ENCODE measurements at places on chromosomes 16 and 17.

GRCh38 chr16:81904320-81904719, 107.0 kb downstream of the SDR42E1 start:
- DNase-seq = no peak

GRCh38 chr17:82441691-82442487, 8.7 kb downstream of the CYBC1 start:
- no peak for DNase-seq

DNA sequence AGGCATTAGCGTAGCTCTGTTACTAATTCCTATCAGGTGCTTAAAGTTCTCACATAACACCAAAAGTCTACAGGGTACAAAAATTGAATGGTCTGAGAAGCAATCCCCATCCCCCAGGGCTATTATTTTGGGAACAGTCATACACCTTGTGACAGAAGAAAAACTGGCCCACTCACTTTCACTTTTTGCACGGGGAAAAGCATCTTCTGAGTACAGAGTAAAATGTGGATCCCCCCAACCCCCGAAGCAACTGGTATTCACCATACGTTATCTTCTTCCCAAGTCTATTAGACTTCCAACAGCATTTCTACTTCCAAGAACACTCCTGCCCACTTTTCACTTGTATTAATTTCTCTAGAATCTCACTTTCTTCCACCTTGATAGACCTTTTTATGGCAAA, 11.8 kb downstream of the GGA3 start:
- no peak for DNase-seq

DNA sequence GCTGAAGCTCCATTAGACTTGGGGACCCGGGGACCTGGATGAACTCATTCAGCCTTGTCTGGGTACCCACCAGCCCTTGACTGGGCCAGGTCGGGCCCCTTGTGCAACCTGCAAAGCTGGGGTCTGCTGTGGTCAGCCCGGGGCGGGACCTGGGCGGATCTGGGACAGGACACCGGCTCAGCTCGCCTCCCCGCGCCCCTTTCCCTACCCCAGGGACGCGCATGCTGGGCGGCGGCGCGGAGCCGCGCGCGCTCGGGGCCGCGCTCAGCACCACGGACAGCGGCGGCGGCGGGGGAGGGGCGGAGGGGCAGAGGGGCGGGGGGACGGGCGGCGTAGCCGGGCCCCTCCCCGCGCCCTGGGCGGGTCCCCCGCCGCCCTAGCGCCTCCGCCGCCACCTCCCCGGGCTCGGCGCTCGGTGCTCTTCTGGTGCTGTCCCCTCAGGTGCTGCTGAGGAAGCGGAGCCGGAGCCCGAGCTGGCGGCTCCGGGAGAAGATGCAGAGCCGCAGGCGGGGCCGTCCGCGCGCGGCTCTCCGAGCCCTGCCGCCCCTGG, 7.4 kb downstream of the ACD start:
- DNase-seq = no peak

- peak; percentile 87 for DNase-seq
Observed at GRCh38 chr17:29617481-29618271, 5.0 kb downstream of the CORO6 start.

DNA sequence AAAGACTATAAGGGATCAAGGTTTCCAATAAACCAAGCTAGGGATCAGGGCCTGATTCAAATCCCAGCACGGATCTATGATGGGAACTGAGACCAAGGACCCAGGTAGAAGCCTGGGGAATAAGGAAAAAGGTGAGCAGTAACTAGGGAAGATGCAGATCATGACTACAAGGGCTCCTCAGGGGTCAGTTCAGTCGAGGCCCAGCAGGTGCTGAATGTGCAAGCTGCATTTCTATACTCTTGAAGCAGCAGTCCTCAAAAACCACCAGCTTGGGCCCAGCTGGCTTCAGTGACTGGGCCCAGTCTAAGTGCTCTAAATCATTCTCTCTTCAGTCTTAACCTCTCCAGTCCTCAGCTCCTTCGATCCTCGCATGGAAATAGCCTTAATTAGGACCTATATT, 228.8 kb upstream of the AXIN2 start:
- DNase-seq = no peak

GRCh38 chr16:70475054-70475871, 20.9 kb downstream of the FCSK start:
- no peak for DNase-seq

DNA sequence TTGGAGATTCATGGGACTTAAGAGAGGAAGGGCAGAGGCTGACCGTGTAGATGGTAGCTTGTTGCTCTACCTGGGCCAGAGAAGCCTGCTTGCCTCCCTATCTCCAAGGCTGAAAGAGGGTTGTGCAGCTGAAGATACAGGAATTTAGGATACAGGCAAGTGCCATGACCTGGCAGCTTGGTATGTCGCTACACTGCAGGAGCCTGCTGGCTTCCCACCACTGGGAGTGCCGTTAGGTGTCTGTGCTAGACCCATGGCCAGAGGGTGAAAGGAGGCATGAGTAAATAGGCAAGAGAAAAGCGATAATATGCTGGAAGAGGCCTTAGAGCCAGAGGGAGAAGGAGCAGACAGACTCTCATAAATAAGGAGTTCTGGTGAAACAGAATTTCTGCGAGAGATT, 10.6 kb downstream of the NAA60 start:
- DNase-seq = no peak

GRCh38 chr16:55019419-55020131, 88.9 kb downstream of the IRX5 start:
- DNase-seq = peak; percentile 84

- DNase-seq = no peak
Observed at GRCh38 chr16:86142801-86143236, 243.9 kb downstream of the IRF8 start.

- no peak for DNase-seq
Observed at GRCh38 chr16:87834005-87834667, 35.2 kb downstream of the SLC7A5 start.

GRCh38 chr17:42667088-42667951, 8.2 kb downstream of the TUBG2 start:
- DNase-seq = peak; percentile 88

DNA sequence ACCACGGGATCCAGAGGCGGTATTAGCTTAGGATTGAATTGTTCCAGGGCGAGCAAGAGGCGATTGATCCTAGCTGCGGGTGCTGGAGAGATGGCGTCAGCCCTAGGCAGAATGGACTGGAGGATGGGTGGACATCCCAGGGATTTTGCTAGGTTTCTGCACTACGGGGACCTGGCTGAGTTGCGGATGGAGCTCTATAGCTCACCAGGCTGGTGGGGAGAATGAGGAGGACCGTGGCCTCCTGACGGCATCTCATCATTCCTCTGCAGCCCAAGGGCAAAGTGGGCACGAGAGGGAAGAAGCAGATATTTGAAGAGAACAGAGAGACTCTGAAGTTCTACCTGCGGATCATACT, 614 bp downstream of the TMEM208 start:
- DNase-seq = no peak
